Thoracic aorta endothelial cell (primary cell): ENCODE measurements at places on chromosomes 1 and 21. TPM values are rescaled to one million over a fixed set of nuclear protein-coding genes. Genes with fewer than 3 reads are reported as not detected.

Gene OSCP1
- total RNA-seq: 2.7 and 4.4 TPM in 2 replicates

Gene BGLAP
- total RNA-seq: 0.27 TPM in 1 of 2 replicates, not detected in the other

Gene CCDC190
- total RNA-seq: 2.3 and 5.5 TPM in 2 replicates

Gene BTF3L4
- 68.4 and 72.6 TPM in 2 replicates for total RNA-seq

Gene CYP4A22
- 0.07 TPM in 1 of 2 replicates, not detected in the other for total RNA-seq

Gene GJB5
- not detected in 2 replicates for total RNA-seq

Gene CELA3A
- total RNA-seq: not detected in 2 replicates

Gene C1orf141
- not detected in 2 replicates for total RNA-seq

Gene CCT8
- total RNA-seq: 368 and 416 TPM in 2 replicates

Gene ATP1A4
- total RNA-seq: not detected in 2 replicates

Gene OR2L5
- total RNA-seq: not detected in 2 replicates

Gene ATP1A2
- total RNA-seq: not detected in 2 replicates

Gene FAM3B
- total RNA-seq: not detected in 2 replicates

Gene SMIM34
- not detected in 2 replicates for total RNA-seq

Gene G0S2
- 0.72 and 4.7 TPM in 2 replicates for total RNA-seq

Gene RAB13
- 53.6 and 57.3 TPM in 2 replicates for total RNA-seq

Gene CDK18
- total RNA-seq: 0.13 and 0.22 TPM in 2 replicates

Gene UBR4
- 163 and 178 TPM in 2 replicates for total RNA-seq

Gene TSHB
- not detected in 2 replicates for total RNA-seq

Gene SH2D5
- 0.80 and 2.8 TPM in 2 replicates for total RNA-seq

Gene FCRL6
- total RNA-seq: not detected in 2 replicates

Gene ZYG11A
- total RNA-seq: 1.1 and 1.2 TPM in 2 replicates

Gene TSPAN2
- total RNA-seq: 1.1 and 2.0 TPM in 2 replicates

Gene SLAMF6
- total RNA-seq: not detected in 2 replicates

Gene LDLRAP1
- 16.2 and 21.5 TPM in 2 replicates for total RNA-seq

Gene CRYBG2
- not detected in 2 replicates for total RNA-seq

Gene SPATA1
- 0.36 and 1.1 TPM in 2 replicates for total RNA-seq

Gene KCNK1
- total RNA-seq: 1.4 TPM in 1 of 2 replicates, not detected in the other

Gene TRAF3IP3
- total RNA-seq: not detected in 2 replicates

Gene MCOLN2
- total RNA-seq: 0.27 and 0.36 TPM in 2 replicates

Gene HAO2
- total RNA-seq: not detected in 2 replicates

Gene KLHDC9
- total RNA-seq: 0.79 and 0.80 TPM in 2 replicates

Gene FAM72C
- total RNA-seq: 1.3 and 1.4 TPM in 2 replicates

Gene FAM89A
- 12.1 and 16.4 TPM in 2 replicates for total RNA-seq

Gene TMEM63A
- total RNA-seq: 22.7 and 31.9 TPM in 2 replicates

Gene LCE1C
- total RNA-seq: not detected in 2 replicates

Gene PLEKHA6
- 9.3 and 21.9 TPM in 2 replicates for total RNA-seq

Gene PALMD
- 76.2 and 127 TPM in 2 replicates for total RNA-seq

Gene PTPRF
- total RNA-seq: 139 and 161 TPM in 2 replicates

Gene CD52
- total RNA-seq: not detected in 2 replicates

Gene BMP8B
- under 0.01 and 0.22 TPM in 2 replicates for total RNA-seq

Gene FCRLA
- not detected in 2 replicates for total RNA-seq

Gene RIPK4
- total RNA-seq: not detected in 2 replicates

Gene C1QC
- not detected in 2 replicates for total RNA-seq

Gene KLF17
- total RNA-seq: not detected in 2 replicates

Gene HSD3B1
- total RNA-seq: not detected in 2 replicates

Gene PCP4L1
- not detected in 2 replicates for total RNA-seq
